ENCODE measurements at places on chromosomes 5 and 9.

GRCh38 chr5:53249529-53250200 is 140.1 kb upstream of the MOCS2 start:
- DNase-seq = no peak

DNA sequence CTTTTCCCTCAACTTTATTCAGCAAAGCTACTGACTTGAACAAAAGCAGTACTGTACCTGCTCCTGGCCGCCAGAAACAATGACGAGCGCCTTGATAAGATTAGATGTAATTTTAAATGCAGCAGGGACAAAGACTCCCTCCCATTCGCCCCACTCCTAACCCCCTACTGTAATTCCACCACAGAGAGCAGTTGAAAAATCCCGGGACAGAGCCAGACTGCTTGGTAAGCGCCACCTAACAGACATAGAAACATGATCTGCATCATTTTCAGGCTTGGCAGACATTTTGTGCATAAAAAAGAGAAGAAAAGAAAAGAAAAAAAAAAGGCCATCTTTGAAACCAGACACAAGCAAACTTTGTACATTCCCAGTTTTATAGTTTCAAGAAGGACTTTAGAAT is 81.9 kb downstream of the ISL1 start:
- no peak for DNase-seq

DNA sequence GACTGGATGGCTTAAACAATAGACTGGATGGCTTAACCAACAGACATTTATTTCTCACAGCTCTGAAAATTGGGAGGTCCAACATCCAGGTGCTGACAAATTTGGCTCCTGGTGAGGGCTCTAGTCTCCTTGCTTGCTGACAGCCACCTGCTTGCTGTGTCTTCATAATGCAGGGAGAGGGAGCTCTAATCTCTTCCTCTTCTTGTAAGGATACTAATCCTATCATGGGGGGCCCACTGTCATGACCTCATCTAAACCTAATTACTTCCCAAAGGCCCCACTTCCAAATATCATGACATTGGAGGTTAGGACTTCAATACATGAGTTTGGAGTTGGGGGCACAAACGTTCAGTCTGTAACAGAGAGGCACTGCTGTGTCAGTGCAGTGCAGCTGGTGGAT is 26.4 kb downstream of the FOXD1 start:
- DNase-seq = no peak

GRCh38 chr9:112831281-112831851 is 59.3 kb downstream of the SLC46A2 start:
- DNase-seq = no peak

All from right forelimb (tissue), 1 donor.